Transverse colon (tissue), 4 donors: ENCODE measurements at places on chromosomes 7 and 10.
A peak's percentile ranks its signal among the peaks of the same experiment; 100 is the strongest.

GRCh38 chr7:137846549-137846826, 286 bp downstream of the DGKI start:
- H3K4me3 ChIP-seq, result no peak overlapping the region
- no peaks in the 10 kb centered on the region for H3K36me3 ChIP-seq
- peaks cover 9% of the 10 kb centered on the region for H3K4me1 ChIP-seq
- DNase-seq, result no peak
- peaks cover 62% of the 10 kb centered on the region for H3K27me3 ChIP-seq

DNA sequence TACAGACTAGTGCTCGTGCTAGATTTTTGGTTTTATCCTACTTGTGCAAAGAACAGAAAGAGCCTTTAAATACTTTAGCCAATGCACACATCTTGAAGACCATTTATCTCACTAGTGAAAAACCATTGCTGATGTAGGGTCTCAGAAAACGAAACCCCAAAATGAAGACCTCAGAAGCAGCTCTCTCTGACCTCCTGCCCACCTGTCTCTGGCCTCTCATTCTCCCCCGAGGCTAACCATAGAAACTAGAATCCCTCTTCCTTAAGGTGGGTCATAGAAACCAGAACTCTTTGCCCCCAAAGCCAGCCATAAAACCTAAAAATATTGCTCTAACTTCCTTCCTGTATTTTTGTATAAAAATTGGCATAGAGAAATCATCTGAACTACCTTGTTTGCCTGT, 112.2 kb downstream of the KIF20B start:
- H3K36me3 ChIP-seq, result no peaks in the 10 kb centered on the region
- no peak overlapping the region for H3K27ac ChIP-seq
- DNase-seq, result no peak
- no peak overlapping the region for H3K4me3 ChIP-seq
- H3K4me1 ChIP-seq, result no peaks in the 10 kb centered on the region

DNA sequence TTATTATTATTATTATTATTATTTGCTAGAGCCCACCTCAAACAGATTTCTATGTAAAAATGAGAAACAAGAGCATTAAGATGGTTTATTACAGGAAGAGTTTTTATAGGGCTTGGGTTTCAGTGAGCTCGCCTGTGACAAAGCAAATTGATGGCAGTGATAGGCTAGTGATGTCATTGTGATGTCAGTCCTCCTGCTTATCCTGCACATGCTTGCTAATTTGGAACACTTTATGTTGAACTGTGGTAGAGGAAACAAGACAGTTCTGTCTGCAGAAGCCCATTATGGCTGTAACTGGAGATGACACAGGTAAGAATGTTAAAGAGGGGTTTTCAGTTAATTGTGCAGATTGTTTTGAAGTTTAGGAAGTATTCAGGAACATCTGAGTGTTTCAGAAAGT, 68.3 kb downstream of the CREM start:
- peaks cover 7% of the 10 kb centered on the region for H3K4me1 ChIP-seq
- peak overlapping the region; percentile 31 for H3K4me3 ChIP-seq
- no peaks in the 10 kb centered on the region for H3K36me3 ChIP-seq

DNA sequence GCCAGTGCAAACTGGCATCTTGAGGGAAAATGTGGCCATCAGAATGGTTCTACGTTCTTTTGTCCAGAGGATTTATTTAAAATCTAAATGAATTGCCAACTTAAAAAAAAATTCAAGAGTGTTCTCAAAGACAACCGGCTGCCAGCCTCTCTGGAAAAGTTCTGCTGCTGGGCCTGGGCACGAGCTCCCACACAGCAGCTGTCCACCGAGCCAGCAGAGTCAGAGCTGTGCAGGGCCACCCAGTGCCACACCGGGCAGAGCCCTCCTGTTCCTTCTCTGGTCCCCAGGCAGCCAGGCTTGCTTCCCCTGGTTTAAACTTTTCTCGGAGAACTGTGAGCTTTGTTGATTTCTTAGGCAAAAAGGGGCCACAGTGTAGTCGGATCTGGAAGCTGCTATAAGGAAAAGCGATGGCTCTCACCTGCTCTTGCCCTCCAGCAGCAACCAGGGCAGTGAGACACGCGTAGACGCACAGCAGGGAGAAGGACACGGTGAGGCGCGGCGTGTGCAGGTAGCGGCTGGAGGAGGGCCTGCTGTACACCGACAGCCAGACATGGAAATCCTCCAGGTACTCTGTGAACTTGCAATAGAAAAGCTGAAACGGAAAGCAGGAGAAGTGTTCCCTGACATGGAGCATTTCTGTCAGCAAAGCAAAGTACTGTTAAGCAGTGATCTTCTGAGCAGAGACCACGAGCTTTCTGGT, 111.6 kb downstream of the PKD1L1 start:
- H3K4me1 ChIP-seq, result no peaks in the 10 kb centered on the region
- no peak overlapping the region for H3K4me3 ChIP-seq
- H3K27me3 ChIP-seq, result no peaks in the 10 kb centered on the region
- H3K36me3 ChIP-seq, result no peaks in the 10 kb centered on the region

- DNase-seq, result no peak
- H3K36me3 ChIP-seq, result no peaks in the 10 kb centered on the region
- no peak overlapping the region for H3K27ac ChIP-seq
- H3K4me1 ChIP-seq, result no peaks in the 10 kb centered on the region
These were observed 8.9 kb upstream of the ZNF777 start for GRCh38 chr7:149469806-149470205.

- no peaks in the 10 kb centered on the region for H3K36me3 ChIP-seq
- no peaks in the 10 kb centered on the region for H3K4me1 ChIP-seq
- H3K27me3 ChIP-seq, result no peaks in the 10 kb centered on the region
- H3K27ac ChIP-seq, result no peak overlapping the region
- no peak overlapping the region for H3K4me3 ChIP-seq
- no peak for DNase-seq
These were observed 667.8 kb upstream of the MKI67 start for GRCh38 chr10:128793726-128794655.

DNA sequence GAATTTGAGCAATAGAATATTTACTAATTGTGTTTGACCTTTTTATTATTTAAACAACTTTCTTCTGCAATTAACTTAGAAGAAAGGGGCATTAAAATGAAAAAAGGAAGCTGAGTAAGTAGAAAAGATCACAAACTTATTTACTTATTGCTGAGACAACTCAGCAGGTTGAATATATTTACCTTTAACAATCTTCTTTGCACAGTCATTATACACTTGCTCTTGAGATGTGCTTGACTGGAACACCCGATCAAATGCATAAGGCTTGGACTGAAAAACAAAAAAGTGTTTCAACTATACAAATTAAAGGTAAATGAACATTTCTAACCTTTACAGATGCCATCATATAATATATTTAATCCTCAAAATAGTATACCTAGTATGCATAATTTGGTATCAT, 7.9 kb downstream of the KIF5B start:
- H3K4me3 ChIP-seq, result no peak overlapping the region
- DNase-seq, result no peak
- H3K36me3 ChIP-seq, result peaks cover 24% of the 10 kb centered on the region

DNA sequence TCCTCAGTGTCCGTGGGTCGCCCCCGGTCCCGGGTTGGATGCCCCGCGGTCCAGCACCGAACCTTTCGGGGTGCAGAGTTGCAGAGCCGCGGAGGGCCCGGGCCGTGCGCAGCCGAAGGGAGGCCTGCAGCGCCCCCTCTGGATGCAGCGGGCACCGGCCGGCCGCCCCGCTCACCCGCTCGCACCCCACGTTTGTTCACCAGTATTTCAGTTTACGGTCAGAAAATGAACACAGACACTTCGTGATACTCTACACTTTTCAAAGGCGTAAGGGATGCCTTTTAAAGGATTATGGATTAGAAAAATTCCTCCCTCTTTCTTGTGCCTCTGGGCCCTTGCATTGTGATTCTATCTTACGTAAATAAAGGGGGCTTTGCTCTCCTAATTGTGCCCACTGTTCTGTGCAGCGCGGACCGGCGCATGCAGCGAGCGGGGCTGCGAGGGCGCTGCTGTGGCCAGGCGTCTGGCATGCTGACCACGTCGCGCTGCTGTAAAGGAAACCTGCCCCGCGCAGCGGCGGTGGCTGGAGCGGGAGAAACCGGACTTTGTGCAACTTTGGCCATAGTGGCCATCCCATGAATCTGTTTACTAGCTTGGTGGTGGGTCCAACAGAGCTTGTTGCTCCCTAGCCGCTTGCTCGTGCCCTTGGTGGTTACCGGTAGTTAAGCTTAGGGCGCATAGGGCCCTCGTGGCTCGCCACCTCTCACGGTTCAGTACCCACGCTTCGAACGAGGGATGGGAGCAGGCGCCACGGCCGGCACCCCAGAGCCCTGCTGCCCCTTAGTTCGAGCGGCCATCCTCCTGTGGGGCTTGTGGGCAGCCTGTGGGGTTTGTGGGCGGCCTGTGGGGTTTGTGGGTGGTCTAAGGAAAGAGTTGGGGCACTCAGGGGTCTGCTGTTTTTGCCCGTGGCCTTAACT, 739 bp upstream of the MEST start:
- peak; percentile 37 for DNase-seq
- no peaks in the 10 kb centered on the region for H3K27me3 ChIP-seq
- H3K4me1 ChIP-seq, result peaks cover 4% of the 10 kb centered on the region
- H3K36me3 ChIP-seq, result no peaks in the 10 kb centered on the region
- H3K27ac ChIP-seq, result peak overlapping the region; percentile 23
- peak overlapping the region; percentile 36 for H3K4me3 ChIP-seq
